ENCODE measurements at places on chromosomes 5 and 9.

- DNase-seq = no peak
Measured at GRCh38 chr5:10288592-10289219, 19.0 kb downstream of the CMBL start.

GRCh38 chr9:128494108-128494745, 10.3 kb upstream of the GLE1 start:
- no peak for DNase-seq

DNA sequence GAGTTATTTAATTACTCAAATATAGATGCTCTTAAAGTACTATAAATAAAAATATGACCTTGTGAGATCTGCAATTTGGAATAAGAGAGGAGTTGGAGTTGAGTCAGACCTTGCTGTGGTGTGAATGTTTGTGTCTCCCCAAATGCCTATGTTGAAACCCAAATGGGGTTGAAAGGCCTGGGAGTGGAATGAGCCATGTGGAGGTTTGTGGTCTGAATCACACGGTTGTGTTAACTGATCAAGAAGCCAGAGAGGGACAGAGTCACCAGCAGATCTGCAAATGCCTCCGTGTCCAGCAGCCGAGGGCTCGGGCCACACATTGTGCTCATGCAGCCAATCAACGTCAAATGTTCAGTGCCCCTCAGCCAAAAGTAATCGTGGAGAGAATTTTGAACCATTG, 404.4 kb downstream of the ICE1 start:
- DNase-seq = no peak

DNA sequence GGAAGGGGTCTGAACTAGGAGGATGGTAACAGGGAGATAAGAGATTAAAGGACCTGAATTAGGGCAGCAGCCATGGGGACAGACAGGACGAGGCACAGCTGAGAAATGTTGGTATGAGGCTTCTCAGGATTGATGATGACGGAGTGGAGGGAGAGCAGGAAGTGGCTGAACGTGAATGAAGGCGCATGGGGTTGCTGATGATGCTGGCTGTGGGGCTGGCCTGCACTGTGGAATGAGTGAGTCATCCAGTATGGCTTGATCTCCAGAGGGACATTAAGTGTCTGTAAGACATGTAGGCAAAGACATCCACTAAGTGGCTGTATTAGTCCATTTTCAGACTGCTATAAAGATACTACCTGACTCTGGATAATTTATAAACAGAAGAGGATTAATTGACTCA, 256.4 kb downstream of the ICE1 start:
- no peak for DNase-seq

GRCh38 chr5:67644221-67644920, 447.8 kb upstream of the CD180 start:
- DNase-seq = no peak

GRCh38 chr5:7501061-7501460, 105.1 kb downstream of the ADCY2 start:
- no peak for DNase-seq

DNA sequence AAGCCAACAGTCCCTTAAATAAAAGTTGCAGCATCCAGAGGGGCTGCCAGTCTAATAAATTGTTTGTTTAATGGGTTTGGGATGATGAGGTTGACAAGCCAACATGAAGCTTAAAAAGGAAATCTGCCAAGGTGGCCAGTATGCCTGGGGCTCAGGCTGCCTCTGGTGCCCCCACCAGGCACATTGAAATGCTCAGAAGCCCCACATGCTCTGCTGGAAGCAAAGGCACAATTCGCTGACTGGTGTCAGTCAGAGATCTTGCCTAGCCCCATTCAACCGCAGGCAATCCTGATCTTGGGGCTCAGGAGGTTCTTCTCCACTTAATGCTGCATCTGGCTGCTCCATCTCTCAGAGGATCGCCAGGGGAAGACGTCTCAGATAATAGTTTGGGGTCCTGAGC, 44.2 kb upstream of the TCERG1 start:
- DNase-seq = no peak

DNA sequence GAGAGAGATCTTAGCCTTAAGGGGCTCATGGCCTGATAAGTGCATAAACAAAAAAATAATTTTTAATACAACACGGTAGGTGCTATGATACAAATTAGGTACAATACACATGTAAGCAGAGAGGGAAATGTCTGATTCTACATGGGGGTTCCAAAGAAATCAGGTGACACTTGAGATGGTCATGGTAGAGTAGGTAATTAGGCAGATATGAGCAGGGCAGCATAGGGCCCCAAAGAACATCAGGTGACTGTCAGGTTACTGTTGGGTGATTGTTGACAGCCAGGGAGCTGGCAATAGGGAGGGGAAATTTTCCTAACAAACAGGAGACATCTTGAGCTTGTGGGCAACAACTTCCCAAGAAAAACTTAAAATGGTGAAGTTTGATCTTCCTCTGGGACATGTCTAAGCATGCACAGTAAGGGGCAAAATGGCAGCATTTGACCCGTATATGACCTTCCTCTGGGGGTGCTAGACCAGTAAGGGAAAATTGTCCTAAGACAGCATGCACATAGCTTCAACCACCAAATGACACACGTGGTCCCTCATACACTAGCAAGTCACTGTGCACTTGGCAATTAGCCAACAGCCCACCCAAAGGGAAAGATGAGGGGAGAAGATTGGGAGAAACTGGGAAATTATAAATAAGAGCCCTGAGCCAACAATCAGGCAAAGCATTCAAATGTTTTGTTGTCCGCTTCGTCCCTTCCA, 37.3 kb upstream of the TENT4A start:
- DNase-seq = no peak

DNA sequence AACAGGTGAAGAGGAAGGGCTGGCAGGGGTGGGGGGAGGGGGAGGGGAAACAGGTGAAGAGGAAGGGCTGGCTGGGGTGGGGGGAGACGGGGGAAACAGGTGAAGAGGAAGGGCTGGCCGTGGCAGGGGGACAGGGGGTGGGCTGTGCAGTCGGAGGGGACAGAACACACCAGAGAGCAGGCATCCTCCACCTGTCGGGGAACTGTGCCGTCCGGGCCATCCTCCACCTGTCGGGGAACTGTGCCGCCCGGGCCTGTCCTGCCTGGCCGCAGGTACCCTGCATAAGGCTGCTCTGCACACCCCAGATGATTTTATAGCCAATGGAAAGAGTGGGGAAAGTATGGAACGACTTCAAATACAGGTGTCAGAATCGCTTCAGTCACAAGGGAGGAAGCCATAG, 32.5 kb upstream of the PPP1R26 start:
- no peak for DNase-seq

GRCh38 chr5:140795259-140795641, 598 bp downstream of the PCDHA2 start:
- no peak for DNase-seq

Measured in HCT116 (cell line).